Right renal pelvis (tissue), 4 donors: ENCODE measurements at places on chromosomes 11 and 22.

- no peak for DNase-seq
Measured at GRCh38 chr11:75445315-75445953, 12.4 kb upstream of the KLHL35 start.

DNA sequence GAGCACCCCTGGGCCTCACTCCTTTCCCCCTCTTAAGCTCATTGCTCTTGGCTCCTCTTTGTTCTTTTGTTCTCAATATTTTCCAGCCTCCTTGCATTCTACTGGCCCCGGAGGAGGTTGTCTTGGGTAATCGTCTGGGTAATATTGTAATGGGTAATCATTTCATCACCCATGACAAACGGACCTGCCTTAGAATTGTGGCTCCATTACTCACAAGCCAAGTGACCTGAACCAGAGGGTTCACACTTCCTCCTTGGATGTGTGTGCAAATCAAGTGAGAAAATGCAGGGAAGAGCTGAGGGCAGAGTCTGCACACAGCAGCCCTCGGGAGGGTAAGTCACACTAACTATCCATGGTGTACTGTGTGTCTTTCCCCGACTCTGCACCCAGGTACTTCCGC lies 305.0 kb downstream of the BUD13 start:
- DNase-seq, result no peak

GRCh38 chr11:113172382-113172951 lies 141.9 kb upstream of the TTC12 start:
- no peak for DNase-seq

DNA sequence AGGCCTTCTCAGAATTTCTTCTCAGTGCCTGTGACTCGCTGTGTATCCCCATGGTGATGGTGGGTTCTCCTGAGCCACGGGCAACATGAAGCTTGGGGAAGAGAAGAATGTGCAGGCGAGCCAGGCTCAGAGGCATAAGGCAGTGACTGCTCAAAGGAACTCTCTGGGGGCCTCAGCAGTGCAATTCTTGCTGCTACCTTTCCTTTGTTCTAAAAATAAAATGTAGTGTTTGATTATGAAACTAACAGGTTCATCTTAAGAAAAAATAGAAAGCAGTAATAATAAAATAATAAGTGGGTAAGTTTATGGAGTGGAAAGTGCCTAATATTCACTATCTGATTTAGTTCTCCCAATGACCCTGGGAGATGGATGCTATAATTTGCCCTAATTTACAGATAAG lies 46.7 kb downstream of the MEI1 start:
- no peak for DNase-seq

- no peak for DNase-seq
Measured at GRCh38 chr11:66160709-66161108, 90.6 kb downstream of the PACS1 start.

DNA sequence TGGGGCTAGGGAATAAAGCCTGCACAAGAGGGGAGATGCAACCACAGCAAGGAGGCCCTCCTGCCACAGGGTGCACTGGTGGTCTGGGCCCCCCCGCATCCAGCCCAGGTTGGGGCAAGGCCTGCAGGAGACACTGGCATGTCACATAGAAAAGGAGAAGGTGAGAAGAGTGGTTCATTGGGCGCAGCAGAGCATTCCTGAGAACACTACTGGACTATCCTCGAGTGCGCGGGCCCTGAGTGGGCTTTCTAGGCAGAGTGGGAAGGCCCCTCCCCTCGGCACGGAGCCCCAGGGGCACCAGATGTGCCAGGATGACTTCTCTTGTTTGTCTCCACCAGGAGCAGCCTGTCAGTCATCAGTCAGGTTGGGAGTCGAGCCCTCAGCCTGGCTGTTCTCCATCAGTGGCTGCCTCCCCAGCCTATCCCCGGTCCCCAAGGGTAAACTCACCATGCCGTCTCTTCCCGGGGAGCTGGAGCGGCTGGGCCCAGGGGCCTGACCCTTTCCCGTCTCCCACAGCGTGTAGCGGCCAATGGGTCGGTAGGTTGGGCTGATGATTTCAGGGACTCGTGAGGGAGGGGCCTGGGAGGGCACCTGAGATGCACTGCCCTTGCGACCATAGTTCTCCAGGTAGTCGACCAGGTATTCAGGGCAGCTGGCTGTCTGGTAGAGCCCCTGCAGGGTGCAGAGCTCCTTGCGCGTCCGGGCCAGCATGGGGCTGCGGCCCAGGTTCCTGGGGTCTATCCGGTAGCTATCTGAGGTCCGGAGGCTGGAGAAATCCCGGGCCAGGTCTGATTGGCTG lies 9.0 kb downstream of the USP2 start:
- no peak for DNase-seq

DNA sequence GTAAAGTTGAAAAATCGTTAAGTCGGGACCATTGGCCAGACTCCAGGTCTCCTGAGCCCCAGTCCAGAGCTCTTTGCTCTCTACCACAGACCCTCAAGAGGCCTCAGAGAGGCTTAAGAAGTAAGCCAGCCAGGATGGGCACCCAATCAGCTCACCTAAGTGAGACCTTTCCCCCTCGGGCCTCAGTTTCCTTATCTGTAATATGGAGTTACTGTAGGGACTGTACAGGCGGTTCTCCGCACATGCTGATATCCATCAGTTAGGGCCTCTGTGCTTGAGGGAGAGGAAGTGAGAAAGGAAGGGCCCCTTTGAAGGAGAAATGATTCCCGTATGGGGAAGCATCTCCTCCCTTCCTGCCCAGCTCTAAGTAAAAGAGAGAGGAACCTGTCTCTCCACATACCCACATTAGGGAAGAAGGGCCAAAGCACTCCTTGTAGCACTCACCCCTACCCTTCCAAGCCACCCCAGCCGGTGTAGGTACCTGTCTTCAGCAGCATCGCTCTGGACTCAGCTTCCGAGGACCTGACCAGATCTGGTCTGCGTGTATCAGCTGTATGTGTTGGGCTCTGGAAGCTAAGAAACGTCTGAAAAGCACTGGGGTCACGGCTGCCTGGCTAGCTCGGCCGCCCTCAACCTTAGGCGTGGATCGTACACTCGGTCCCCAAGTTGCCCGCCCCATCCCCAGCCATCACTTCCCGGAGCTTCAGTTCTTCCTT lies 653 bp downstream of the NAGA start:
- DNase-seq, result no peak

DNA sequence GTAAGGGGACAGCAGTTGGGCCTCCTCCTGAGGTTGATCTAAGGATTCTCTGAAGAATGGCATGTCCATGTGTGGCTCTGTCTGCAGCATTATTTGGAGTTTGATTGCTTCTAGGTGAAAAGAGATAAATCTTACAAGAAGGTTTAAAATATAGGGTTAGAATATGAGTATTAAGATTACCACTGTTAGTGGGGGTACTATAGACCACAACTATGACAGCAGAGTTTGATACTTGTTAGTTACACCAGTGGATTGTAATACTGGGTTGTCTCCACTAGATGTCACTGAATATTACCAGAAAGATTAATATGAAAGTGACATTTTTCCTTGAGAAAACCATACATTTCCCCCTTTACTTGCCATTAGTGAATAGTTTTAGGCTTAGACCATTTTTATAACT lies 47.9 kb downstream of the ZNF280B start:
- no peak for DNase-seq

DNA sequence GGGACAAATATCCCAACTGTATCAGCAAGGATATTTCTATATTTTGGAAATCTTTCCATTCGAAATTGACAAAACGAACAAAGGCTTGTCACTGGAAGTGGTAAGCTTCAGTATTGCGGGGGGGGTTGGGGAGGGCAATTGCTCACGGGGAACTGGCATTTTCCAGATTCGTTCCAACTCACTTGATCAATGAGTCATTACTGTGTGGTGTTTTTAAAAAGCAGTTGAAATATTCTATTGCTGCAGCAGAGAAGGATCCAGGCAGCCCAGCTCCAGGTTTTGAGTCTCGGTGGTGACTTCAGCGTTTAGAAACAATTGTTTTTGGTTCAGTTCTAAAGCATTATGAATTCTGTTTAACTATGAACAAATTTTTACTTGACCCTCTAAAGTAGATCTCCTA lies 33.8 kb upstream of the FBLN1 start:
- DNase-seq, result no peak

DNA sequence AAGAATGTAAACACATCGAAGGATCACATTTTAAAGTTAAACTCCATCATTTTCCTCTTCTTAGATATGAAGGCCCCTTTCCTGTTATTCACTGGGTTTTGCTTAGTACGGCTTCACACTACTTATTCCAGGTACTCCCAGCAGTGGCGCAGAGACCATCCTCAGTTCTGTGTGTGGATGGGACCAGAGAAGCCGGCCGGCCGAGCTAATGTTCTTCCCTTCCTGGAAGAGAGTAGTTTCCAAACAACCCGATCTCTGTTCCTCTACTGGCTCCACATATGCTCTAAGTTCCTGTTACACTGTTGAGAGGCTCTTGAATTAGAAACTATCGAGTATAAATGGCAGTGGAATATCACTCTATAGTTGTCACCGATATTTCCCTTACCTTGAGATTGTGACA lies 684 bp upstream of the NFRKB start:
- no peak for DNase-seq

DNA sequence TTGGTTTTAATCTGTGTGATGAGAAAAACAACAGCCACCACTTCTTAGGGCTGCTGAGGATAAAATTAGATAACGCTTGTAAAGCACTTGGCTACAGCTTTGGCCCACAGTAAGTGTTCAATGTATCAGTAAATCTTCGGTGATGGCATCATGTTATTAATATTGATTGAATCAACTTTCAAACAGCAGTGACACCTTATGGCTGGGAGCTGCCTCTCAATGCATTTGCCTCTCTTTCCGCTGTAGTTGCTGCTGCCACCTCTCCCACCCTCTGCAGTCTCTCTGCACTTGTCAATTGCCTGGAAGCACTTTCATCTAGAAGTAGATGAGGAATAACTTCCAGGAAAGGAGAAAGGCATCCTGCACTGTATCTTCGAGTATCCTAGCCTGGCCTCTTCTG lies 491.1 kb downstream of the OPCML start:
- no peak for DNase-seq

- no peak for DNase-seq
Measured at GRCh38 chr11:706957-707816, 1.2 kb downstream of the EPS8L2 start.

- DNase-seq, result no peak
Measured at GRCh38 chr11:1256257-1257045, 33.6 kb downstream of the MUC5B start.

GRCh38 chr22:35614404-35614803 lies 2.7 kb downstream of the MB start:
- DNase-seq, result no peak
